ENCODE measurements at places on chromosomes 11 and 22.

GRCh38 chr11:122178795-122179194 is 62.8 kb upstream of the BLID start:
- no peak overlapping the region for H3K4me3 ChIP-seq
- peaks cover 5% of the 10 kb centered on the region for H3K4me1 ChIP-seq
- DNase-seq: no peak
- no peaks in the 10 kb centered on the region for H3K27me3 ChIP-seq
- H3K27ac ChIP-seq: peak overlapping the region; percentile 85
- H3K36me3 ChIP-seq: no peaks in the 10 kb centered on the region

DNA sequence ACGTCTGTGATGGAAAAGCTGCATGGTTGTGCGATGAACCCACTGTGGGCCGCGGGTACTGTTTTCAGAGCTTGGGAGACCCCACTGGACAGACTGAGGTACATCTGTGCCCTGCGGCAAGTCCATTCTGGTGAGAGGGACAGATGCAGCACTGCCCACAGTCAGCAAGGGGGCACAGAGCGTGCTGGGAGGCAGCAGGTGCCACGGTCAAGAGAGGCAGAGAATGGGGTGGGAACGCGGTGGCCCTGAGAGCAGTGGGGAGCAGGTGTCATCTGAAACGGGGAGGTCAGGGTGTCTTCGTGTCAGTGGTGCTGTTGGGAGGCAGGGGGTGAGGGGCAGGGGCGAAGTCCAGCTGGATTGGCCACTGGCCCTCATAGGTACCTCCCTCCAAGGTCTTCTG is 32.0 kb downstream of the TBC1D22A start:
- no peak overlapping the region for H3K27ac ChIP-seq
- H3K27me3 ChIP-seq: no peaks in the 10 kb centered on the region
- no peak for DNase-seq

DNA sequence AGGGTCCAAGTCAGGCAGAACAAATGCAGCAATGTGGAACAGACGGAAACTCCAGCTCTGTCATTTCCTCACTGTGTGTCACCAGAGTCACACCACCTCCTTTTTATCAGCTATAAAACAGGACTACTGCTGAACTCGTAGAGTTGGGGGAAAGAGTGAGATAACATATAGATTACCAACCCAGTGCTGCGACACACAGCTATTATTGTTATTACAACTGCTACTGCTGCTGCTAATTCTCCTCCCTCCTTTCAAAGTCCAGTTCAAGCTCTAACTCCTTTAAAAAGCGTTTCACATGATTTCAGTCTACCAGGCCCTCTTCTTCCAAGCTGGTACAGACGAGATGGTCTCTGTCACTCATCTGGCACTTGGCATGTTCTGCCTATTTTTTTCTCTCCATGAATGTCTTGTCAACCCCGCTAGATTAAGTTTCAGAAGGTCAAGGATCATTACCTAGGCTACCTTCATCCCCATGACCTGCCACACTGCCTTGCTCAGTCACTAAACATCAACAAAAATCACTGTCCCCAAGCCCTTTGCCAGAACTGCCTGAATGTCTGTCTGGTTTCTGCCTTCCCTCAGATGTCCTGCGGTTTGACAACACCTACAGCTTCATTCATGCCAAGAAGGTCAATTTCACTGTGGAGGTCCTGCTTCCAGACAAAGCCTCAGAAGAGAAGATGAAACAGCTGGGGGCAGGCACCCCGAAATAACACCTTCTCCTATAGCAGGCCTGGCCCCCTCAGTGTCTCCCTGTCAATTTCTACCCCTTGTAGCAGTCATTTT is 3.7 kb upstream of the MTFP1 start:
- peaks cover 28% of the 10 kb centered on the region for H3K36me3 ChIP-seq
- H3K4me3 ChIP-seq: no peak overlapping the region
- peaks cover 29% of the 10 kb centered on the region for H3K4me1 ChIP-seq
- H3K27me3 ChIP-seq: no peaks in the 10 kb centered on the region

DNA sequence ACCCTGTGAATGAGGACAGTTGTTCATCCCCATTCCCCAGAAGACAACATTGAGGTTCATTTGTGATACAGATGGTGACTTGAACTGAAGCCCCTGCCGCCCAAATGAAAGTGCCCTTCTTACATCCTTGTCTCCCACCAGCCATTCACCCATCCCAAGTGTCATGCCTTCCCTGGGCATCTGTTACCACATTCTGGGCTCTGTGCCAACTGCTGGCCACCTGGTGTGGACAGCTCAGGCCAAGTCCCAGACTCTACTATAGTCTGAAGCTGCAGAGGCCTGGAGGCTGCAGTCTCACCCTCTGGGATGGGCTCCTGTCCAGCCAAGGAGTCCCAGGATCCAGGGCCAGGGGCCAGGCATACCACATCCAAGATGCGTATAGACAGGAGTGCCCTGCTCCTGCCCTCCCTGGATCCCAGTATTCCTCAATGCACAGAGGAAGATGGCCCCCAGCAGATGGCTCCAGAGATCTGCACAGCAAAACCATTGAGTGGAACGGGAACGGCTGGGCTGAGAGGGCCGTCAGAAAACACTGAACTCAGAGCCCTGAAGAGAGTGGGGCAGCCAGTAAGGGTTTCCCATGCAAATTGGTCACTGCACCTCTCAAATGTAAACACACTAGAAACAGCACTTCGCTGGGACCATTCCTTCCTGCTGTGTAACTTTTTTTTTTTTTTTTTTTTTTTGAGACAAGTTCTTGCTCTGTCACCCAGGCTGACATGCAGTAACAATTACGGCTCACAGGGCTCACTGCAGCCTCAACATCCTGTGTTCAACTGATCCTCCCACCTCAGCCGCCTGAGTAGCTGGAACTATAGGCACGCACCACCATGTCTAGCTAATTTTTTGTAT is 22.8 kb downstream of the ARRB1 start:
- H3K36me3 ChIP-seq: peaks cover 4% of the 10 kb centered on the region
- peak overlapping the region; percentile 34 for H3K27ac ChIP-seq
- no peaks in the 10 kb centered on the region for H3K27me3 ChIP-seq
- DNase-seq: peak; percentile 98

DNA sequence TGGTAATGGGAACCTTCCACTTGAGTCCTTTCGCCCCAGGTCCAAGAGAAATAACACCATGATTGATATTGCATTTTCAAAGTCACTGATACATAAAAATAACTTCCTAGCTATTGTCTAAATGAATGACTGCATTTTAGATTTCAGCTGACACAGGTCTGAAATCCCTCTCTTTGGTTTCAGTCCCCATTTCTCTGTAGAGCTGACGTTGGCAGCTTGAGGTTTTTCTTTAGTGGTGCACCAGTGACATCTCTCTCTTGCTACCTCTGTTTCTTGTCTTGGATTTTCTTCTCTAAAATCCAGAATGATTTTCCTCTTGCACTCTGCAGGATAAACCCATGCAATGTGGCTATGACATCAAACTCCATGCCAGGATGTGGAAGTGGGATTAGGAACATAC is 31.7 kb upstream of the SORL1 start:
- DNase-seq: no peak

GRCh38 chr11:96704847-96705246 is 315.0 kb downstream of the JRKL start:
- no peak overlapping the region for H3K27ac ChIP-seq
- no peaks in the 10 kb centered on the region for H3K27me3 ChIP-seq

- no peak for DNase-seq
- no peak overlapping the region for H3K4me3 ChIP-seq
- H3K36me3 ChIP-seq: no peaks in the 10 kb centered on the region
- H3K27me3 ChIP-seq: no peaks in the 10 kb centered on the region
- peaks cover 2% of the 10 kb centered on the region for H3K4me1 ChIP-seq
Measured at GRCh38 chr11:128648711-128649110, 45.2 kb upstream of the FLI1 start.

- no peak for DNase-seq
- H3K27ac ChIP-seq: no peak overlapping the region
- no peak overlapping the region for H3K4me3 ChIP-seq
- peaks cover 34% of the 10 kb centered on the region for H3K27me3 ChIP-seq
- no peaks in the 10 kb centered on the region for H3K36me3 ChIP-seq
- no peaks in the 10 kb centered on the region for H3K4me1 ChIP-seq
Measured at GRCh38 chr11:46176421-46176820, 55.2 kb upstream of the PHF21A start.

DNA sequence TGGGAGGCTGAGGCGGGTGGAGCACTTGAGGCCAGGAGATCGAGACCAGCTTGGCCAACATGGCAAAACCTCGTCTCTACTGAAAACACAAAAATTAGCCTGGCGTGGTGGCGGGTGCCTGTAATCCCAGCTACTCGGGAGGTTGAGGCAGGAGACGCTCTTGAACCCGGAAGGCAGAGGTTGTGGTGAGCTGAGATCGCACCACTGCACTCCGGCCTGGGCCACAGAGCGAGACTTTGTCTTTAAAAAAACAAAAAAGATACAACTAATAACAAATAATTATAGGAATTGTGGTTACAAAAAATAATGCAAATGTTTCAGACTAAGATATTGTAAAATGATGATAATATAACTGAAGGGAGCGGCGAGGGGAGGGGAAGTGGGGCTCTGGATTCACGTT is 90.3 kb upstream of the RTL6 start:
- no peaks in the 10 kb centered on the region for H3K4me1 ChIP-seq
- no peaks in the 10 kb centered on the region for H3K36me3 ChIP-seq
- no peak overlapping the region for H3K27ac ChIP-seq
- no peak for DNase-seq
- H3K4me3 ChIP-seq: no peak overlapping the region
- peaks cover 80% of the 10 kb centered on the region for H3K27me3 ChIP-seq

DNA sequence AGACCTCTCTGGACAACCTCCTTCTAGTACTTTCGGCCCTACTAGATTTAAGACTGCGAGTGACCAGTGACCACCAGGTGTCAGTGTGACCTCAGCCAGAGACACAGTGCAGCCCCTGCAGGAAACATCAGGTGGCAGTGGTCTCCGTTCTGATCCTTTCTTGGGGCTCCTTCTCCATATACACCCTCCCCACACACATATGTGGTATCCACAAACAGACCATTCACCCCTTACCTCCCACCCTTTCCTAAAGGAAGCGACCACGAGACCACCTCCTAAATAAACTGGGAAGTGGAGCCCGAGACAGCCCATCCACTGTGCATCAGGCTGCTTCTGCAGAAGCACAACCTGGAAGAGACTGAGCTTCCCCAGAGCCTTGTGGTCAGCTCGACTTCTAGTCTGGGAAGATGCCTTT is 38.5 kb upstream of the CYP2D6 start:
- no peak overlapping the region for H3K4me3 ChIP-seq
- H3K27ac ChIP-seq: no peak overlapping the region
- H3K27me3 ChIP-seq: no peaks in the 10 kb centered on the region
- peaks cover 24% of the 10 kb centered on the region for H3K4me1 ChIP-seq
- peak; percentile 79 for DNase-seq
- H3K36me3 ChIP-seq: peaks cover 36% of the 10 kb centered on the region

- H3K27me3 ChIP-seq: peaks cover 5% of the 10 kb centered on the region
- no peak overlapping the region for H3K4me3 ChIP-seq
- no peak overlapping the region for H3K27ac ChIP-seq
- H3K36me3 ChIP-seq: peaks cover 18% of the 10 kb centered on the region
- peaks cover 15% of the 10 kb centered on the region for H3K4me1 ChIP-seq
Measured at GRCh38 chr22:49928555-49929210, 10.2 kb downstream of the CRELD2 start.

GRCh38 chr11:118634431-118635236 is 27.2 kb downstream of the PHLDB1 start:
- peaks cover 82% of the 10 kb centered on the region for H3K36me3 ChIP-seq
- no peak overlapping the region for H3K27ac ChIP-seq
- H3K27me3 ChIP-seq: no peaks in the 10 kb centered on the region
- DNase-seq: peak; percentile 33

- no peaks in the 10 kb centered on the region for H3K36me3 ChIP-seq
- no peak within 1 kb of the TSS for H3K4me3 ChIP-seq
- H3K27me3 ChIP-seq: no peaks in the 10 kb centered on the region
Measured at GRCh38 chr11:58731819-58732218, at the start of gene GLYAT. Gene GLYAT (minus strand): TSS chr11:58731943. CDS start chr11:58724496, 7,447 bp downstream.

DNA sequence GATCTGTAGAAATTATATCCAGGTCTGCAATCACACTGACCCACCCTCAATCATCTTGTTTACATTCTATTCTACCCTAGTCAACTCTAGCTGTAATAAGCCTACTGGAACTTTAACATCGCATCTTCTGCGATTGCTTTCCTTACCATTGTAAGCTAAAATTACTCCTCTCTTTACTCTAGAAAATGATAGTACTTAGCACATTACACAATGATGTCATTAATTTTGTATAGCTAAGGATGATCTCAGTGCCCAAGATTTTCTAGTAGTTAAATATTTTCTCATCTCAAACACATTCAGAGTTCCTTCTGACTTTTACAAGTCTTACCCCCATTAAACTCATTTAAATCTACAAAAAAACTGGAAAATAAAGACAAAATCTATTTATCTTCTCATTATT is 39.6 kb upstream of the CTSC start:
- no peaks in the 10 kb centered on the region for H3K27me3 ChIP-seq
- H3K36me3 ChIP-seq: no peaks in the 10 kb centered on the region
- H3K4me3 ChIP-seq: no peak overlapping the region
- peak overlapping the region; percentile 35 for H3K27ac ChIP-seq
- DNase-seq: peak; percentile 34

DNA sequence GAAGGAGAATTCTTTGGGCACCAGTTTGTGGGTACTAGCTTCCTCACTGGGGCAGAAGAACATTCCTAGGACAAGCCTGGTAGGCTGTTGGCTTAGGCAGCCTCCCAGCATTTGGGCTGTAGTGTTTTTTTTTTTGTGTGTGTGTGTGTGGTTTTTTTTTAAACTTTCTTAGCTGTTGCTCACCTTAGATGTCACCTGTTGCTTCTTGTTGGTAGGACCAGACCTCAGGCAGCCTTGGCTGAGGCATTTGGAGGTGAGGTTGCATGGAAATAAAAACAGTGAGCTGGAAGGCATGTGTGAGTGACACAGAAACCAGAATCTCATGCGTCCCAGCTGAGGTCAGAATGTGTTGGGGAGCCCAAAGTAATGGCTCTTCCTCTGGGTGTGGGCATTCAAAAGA is 21.3 kb downstream of the AMPD3 start:
- H3K4me3 ChIP-seq: no peak overlapping the region
- DNase-seq: no peak
- H3K27ac ChIP-seq: no peak overlapping the region

DNA sequence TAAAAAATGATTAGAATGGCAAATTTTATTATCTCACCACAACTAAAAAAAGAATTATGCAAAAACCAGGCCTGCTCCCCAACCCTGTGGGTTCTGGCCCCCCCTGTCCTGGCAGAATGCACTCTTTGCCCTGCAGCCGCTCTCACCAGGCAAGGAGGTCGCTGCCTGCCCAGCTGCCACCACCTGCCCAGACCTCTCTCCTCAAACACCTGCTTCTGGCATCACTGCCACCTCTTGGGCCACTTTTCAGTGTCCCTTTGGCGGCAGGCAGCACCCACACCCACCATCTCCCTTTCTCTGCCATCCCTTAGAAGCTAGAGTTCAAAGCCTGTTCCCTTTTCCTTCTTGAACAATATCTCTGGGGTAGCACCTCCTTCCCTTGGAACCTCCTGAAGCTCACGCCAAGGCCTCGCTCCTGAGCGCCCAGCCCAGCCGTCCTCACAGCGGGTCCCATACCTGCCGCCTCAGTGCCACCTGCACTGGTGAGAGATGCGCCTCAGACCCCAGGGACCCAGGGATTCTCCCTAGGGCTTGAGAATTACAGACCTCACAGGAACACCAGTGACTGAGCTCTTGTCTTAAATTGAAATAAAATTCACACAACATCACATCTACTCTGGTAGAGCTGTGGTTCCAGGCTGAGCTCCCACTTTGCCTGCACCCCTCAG is 44.6 kb downstream of the SGSM3 start:
- DNase-seq: no peak
- peak overlapping the region; percentile 42 for H3K27ac ChIP-seq
- H3K4me1 ChIP-seq: peaks cover 27% of the 10 kb centered on the region
- H3K36me3 ChIP-seq: peaks cover 69% of the 10 kb centered on the region
- H3K4me3 ChIP-seq: no peak overlapping the region
